ENCODE measurements at places on chromosomes 7 and 10.

GRCh38 chr10:101875068-101875688, 31.6 kb upstream of the KCNIP2 start:
- no peak for DNase-seq

DNA sequence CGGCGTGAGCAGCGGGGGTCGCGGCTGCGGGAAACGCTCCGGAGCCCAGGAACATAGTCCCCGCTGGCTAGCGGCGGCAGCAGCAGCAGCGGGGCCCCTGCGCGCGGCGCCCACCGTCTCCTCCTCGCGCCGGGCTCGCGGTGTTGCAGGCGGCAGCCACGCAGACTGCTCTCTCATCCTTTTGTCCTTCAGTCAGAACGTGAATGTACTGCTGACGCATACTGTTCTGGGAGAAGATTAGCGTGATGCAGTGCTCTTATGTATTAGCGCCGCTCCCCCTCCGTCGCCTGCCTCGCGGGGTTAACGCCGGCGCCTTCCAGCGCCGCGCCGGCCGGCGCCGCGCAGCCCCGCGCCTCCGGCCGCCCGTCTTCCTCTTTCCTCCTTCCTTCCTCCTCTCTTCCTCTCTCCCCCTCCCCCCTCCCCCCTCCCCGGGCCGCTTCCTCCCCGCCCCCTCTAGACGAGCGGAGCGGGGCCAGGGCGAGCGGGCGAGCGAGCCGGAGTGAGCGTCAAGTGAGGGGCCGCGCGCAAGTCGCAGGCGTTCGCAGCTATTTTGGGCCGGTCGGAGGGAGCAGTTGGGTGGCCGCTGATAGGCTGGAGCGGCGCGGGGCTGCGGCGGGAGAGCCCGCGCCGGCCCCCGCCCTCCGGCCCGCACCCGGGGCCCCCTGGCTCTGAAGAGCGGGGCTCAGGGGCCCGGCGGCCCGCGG, 816 bp upstream of the LRRC4 start:
- peak; percentile 70 for DNase-seq

DNA sequence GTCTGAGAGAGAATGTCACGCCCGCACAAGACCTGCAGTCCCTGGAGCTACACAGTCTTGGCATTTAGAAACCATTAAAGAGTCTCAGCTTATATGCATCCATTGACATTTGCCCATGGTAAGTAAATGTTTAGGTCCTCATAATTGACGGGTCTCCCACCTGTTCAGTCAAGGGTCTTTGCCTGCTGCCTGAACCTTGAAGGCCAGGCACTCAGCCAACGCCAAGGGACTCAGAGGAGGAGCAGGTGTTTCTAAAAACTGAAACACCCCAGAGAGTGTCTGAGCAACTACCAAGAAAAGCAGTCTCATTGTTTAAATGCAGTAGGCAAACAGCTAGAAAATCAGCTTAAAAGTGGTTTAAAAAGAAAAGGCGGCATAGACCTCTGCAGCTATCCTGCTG, 264.7 kb upstream of the AKR1E2 start:
- no peak for DNase-seq

- DNase-seq = no peak
Measured at GRCh38 chr7:40978047-40978446, 724.8 kb downstream of the INHBA start.

DNA sequence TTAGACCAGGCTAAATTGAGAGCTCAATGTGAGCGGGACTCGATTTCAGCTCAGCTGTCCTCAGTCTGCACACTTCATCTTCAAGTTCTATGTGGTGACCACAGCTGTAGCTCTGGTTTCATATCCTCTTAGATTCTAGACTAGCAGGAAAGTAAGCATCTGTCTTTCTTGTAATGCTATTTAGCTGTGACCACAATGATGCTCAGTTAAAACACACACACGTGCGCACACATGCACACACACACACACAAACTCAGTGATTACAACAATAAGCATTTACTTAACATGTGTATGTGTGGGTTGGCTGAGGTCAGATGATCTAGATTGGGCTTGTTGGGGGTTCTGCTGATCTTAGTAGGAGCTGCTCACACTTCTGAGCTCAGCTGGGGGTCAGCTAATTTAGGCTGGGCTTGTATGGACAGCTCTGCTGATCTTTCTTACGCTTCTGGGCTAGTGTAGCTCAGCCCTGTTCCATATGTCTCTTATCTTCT, 82.5 kb downstream of the ZNF365 start:
- no peak for DNase-seq

DNA sequence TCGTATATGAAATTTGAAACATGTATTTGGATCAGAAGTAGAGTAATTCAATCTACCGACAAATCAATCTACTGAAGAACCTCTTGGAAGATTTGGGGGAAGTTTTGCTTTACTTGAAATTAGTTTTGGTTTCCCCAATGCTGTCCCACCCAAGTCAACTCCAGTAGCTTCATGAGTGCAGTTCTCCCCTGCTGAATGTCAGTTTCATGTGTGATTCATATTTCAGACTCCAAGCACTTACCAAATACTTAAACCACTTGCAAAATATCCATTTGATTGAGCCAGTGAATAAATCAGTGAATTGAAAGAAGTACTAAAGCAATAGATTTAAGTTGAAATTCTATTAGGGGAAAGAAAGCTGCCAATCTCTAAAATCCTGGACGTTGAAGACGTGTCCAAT, 9.3 kb downstream of the CALML5 start:
- no peak for DNase-seq

GRCh38 chr10:113751181-113751732, at the start of gene PLEKHS1:
Gene PLEKHS1 (plus strand): TSS chr10:113751682. CDS start chr10:113755278, 3,596 bp downstream.
- no peak for DNase-seq

- no peak for DNase-seq
Measured at GRCh38 chr7:92360387-92360786, 86.9 kb upstream of the GATAD1 start.

GRCh38 chr7:41114691-41115090, 588.2 kb downstream of the INHBA start:
- DNase-seq = no peak

GRCh38 chr10:116427671-116428070, at the start of gene PNLIPRP3:
Gene PNLIPRP3 (plus strand): TSS chr10:116427847. CDS start chr10:116428013, 166 bp downstream.
- DNase-seq = no peak

DNA sequence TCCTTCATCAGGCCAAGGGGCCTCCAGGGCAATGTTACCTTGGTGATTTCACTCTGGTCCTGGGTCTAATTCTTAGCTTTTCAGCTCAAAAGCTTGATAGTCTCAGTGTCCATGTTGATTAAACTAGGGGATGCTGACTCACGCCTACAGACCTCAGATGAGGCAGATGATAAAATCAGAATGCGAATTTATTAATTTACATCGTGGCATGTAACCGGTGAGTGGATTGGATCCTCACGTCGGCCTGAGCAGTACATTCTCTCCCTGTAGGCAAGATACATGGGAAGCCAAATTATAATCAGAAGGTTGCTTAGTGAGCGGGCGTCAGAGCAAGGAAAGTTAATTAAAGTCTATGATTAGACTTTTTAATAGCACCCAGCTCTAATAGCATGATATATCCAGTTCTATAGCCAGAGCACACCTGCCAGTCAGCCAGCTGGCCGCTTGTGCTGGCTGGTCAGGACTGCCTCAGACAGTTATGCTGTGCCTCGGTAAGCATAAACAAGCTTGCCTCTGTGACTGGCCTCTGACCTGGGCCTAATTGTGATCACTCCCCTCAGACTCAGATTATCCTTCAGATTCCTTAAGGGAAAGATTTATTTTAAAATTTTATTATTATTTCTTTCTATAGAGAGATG, 20.2 kb upstream of the CPA5 start:
- DNase-seq = no peak

DNA sequence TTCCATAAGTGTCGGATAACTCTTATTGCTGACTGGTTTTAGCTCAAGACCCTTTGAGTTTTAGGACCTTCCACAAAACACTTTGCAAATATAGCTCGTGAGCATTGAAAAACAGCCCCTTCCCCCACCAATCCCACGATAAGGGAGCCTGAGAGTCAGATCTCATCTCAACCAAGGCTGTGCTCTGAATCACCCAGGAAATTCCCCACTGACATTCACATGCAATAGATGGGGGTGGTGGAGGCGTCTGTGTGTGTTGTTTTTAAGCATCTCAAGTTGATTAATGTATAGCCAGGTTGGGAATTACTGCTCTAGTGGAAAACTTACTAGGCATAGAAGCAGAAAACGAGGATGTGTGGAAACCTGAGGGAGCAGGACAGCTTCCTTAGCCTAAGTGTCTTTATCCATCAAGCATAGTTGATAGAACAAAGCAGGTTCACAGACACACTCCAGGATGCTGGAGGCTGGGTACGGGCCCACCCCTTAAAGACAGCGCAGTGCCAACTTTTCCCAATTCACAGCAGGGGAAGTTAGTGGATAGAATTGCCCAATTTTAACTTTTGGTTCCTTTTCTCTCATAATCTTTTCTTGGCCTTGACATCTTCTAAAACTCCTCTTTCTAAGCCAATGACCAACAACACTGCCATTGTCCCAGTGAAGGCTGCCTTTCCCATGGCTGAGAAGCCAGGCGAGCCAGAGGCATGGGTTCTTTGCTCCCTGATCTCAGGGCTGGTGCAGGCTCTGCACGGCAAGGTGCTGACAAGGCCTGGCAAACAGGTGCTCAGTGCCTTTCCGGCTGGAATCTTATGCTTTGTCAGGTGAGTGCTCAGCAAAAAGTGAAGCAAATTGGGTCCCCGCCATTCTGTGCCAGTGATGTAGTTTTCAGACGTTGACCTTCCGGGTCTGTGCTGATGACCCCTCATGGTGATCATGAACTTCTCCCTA, 98.5 kb upstream of the INSIG1 start:
- DNase-seq = no peak

DNA sequence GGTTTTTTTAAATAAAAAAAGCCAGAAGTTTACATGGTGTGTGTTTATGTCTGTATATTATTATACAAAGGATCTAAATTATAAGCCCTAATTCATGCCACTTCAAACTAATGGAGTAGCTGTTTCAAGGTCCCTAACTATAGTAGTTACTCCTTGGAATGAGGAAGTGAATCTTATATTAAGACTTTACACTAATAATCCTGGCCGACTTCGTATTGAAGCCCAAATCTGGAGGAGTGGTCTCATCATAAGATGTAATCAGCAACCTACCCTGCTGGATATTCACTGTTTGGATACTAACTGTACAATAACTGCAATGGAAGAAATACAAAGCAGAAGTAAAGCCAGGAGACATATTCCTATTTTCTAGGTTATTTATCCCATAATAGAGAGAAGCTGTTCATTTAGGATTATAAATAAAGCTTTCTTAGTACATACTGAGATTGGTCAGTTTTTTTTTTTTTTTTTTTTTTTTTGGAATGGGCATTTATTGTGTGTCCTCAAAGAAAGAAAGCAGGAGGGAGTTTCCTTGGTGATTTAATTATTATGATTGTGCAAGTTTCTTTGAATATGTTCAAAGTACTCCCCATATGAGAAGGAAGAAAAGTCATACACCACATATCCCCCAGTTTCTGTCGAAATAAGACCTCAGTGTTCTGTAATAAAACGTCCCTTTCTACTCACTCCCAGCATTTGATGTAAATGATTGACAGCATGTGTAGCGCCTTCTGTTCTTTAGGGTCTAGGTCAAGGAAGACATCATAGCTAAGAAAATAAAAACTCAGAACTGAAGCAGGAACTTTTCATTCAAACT, 397.8 kb downstream of the EXOC4 start:
- DNase-seq = no peak

GRCh38 chr7:14583518-14583917, 319.0 kb downstream of the DGKB start:
- DNase-seq = no peak

DNA sequence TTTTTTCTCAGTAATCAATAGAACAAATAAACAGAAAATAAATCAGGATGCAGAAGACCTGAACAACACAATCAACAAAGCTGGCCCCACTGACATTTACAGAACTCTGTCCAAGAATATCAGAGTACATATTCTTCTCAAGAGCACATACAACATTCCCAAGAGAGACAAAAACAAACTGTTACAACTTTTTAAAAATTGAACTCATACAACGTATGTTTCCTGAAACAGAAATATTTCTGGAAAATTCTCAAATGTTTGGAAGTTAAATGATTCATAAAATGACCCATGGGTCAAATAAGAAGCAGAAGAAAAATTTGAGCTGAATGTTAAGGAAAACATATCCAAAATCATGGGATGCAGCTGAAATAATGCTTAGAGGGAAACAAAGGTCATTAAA, 93.9 kb upstream of the VIPR2 start:
- DNase-seq = no peak

- no peak for DNase-seq
Measured at GRCh38 chr10:75238182-75239095, 2.7 kb upstream of the COMTD1 start.

GRCh38 chr7:15947754-15948153, 261.3 kb upstream of the MEOX2 start:
- DNase-seq = no peak

- DNase-seq = no peak
Measured at GRCh38 chr10:104630731-104631130, 10.4 kb upstream of the SORCS3 start.

GRCh38 chr10:43878386-43878785, 229.7 kb upstream of the ZNF32 start:
- no peak for DNase-seq

DNA sequence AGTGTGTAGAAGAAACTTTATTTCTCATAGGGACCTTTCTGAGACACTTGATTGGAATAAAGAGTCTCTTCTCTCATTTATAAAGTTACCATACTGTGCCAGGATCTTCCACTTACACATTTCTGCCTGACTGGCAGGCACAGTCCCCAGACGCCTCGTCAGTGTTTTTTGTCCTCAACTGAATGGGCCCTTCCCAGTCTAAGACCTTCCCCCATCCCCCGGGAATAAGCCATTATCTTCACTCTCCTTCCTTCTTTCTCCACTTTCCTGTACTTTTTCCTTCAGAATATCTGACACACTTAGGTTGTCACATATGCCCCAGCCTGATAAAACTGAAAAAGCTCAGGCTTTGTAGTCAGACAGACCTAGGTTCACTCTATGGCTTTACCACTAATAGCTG, 35.3 kb upstream of the KCNIP2 start:
- no peak for DNase-seq

DNA sequence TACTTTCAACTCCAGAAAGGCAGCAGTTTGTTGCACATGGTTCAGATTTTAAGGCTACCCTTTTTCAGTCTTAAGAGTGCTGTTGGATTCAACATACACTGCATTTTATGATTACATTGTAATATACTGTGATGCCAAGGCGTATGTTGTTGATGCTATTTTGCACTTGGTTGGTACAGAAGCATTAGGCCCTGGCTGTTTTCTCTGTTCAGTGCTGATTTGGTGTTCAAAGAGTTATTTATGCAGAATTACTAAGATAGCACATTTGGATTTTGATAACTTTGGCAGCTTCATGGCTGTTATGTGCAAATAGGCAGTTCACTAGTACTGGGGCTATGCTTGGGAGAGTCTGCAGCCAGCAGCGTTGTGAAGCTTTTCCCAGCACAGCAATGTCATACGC, 7.8 kb downstream of the GPR158 start:
- DNase-seq = no peak

- no peak for DNase-seq
Measured at GRCh38 chr10:27446091-27446918, 57.8 kb upstream of the RAB18 start.

GRCh38 chr7:1279041-1279440, 46.4 kb downstream of the UNCX start:
- DNase-seq = no peak

DNA sequence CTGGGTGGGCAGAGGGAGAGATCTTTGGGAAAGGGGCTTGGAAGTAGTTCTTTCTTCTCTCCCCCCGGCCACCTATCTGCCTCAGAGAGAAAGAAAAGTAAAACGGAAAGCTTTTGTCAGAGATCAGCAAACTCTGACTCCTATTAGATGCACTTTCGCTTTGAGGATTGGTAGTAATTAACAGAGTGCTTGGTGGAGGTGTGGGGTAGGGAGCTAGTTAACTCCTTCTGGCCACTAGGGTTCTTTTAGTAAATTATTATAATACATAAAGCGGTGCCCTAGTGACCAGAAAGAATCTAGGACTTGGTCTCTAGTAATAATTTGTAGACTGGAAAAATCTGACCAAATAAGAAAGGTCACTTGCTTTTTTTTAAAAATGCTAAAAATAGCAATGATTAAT, 54.6 kb downstream of the CPVL start:
- no peak for DNase-seq

Data from pulmonary artery endothelial cell (primary cell).